ENCODE measurements at places on chromosomes 5 and 9. TPM values are rescaled to one million over a fixed set of nuclear protein-coding genes. Genes with fewer than 3 reads are reported as not detected.

ERBIN gene
- total RNA-seq = 46.9 TPM

SIT1 gene
- 213 TPM for total RNA-seq

GRM6 gene
- not detected for total RNA-seq

GLRA1 gene
- total RNA-seq = not detected

GADD45G gene
- 7.4 TPM for total RNA-seq

CCDC192 gene
- not detected for total RNA-seq

SPINK1 gene
- not detected for total RNA-seq

GAPT gene
- not detected for total RNA-seq

Measured in activated CD8-positive, alpha-beta T cell treated with anti-CD3 and anti-CD28 coated beads, Interleukin-2, amount 10 ng/mL, durations not matched to agents 7 days and 5 days (primary cell).